ENCODE measurements at places on chromosomes 6 and 20.

GRCh38 chr6:143451531-143451930, 926 bp downstream of the PEX3 start:
- DNase-seq = no peak

- DNase-seq = no peak
Measured at GRCh38 chr6:140572867-140573266, 1198.4 kb upstream of the CITED2 start.

DNA sequence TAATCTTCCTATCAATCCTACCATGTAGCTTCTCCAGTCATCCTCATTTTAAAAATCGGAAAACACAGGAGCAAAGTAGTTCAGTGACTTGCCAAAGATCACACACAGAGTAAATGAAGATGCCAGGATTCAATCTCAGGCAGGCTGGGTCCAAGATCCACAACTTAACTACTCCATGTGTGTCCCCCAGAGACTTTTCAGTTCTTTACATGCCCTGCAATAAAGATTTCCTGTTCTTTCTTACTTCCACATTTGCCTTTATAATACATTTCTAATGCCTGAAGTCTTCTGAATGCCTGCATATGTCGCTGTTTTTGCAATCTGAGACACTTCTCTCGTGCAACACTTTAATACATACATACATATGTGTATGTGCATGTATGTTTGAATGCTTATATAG, 121.7 kb upstream of the MARCKS start:
- no peak for DNase-seq

GRCh38 chr6:141677598-141678211, 455.0 kb upstream of the GJE1 start:
- no peak for DNase-seq

- DNase-seq = no peak
Measured at GRCh38 chr6:157953580-157954091, 28.0 kb upstream of the SYNJ2 start.

- no peak for DNase-seq
Measured at GRCh38 chr6:35596448-35597442, 84.0 kb upstream of the TULP1 start.

GRCh38 chr6:128400875-128401274, 119.5 kb downstream of the PTPRK start:
- no peak for DNase-seq

- peak; percentile 70 for DNase-seq
Measured at GRCh38 chr20:21048841-21049273, 57.3 kb downstream of the LINC00237 start.

DNA sequence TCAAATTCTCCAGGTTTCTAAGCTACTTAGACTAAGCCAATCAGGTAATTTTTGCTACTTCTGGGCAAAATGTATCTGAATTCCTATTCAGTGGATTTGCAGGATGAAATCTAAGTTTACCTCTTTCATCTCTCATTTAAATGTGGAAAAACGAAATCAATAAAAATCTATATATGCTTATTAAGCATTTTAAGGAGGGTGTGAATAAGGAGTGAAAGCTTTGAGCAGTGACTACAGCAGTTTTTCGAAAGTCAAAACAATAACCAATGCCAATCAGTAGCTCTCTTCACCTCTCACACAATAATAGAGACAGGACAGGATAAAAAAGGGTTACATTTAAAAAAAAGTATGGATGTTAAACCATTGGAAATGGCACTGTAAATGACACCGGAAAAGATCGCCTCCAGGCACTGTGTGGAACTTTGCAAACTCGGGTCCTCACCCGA, 476 bp upstream of the BCKDHB start:
- DNase-seq = no peak

- DNase-seq = no peak
Measured at GRCh38 chr6:169575365-169575764, 126.5 kb downstream of the WDR27 start.

DNA sequence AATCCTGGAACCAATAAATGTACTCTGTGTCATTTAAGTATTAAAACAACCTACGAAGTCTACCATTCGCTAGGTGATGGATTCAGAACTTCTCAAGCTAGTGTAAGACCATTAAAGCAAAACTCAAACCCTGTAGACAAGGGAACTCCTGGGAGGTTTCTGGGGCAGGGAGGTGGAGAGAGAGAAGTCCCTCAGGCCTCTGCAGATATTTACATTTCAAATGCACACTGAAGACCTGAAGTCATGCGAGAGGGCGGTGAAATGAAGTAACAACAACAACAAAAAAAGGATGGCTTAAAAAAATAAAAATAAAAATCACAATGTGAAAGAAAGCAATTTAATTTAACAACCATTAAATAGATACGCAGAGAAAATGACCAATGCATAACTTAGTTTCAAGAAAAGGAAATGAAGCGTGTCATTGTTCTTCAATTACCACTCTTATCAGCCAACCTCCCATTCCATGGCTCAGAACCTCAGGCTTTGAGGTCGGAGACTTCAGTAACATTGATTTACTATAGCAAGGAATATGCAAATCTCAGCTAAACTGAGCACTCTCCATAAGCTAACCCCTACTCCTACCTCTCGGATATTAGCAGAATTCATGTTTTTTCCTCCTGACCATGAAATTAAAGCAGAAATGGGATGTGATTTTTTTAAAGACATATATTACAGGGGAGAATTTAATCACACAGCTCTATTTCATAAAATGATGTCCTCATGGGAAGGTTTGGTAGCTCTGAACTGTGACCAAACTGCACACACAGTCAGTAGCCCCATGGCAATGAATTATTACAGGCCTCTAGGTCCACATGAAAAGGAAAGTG, 140.6 kb downstream of the KIF16B start:
- peak; percentile 52 for DNase-seq

DNA sequence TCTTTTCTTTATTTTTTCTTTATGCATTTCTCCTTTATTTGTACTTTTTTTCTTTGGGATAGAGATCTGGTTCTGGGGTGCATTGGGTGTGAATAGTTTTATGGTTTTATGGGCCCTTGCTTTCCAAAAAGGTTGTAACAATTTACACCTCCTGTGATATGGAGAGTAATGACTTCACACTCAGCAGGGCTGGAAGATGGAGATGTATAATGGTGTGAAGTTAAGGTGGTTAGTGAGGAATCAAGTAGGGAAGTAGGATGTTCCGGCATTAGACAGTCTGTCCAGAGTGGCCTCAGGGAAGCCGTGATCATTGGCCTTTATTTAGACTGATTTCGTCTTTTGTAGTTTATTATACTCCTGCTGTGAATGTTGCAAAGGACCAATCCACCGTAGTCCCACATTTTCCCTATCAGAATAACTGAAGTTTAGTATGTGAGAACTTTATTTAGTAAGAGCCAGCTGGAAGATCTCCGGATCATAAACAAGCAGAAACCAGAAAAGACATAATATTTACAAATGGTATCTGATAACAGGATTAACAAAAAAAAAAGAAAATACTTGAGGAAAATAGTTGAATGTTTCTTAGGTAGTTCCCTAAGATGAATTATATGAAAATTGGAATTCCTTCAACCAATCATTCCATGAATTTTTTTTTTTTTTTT, 255.5 kb downstream of the TBC1D7 start:
- no peak for DNase-seq

DNA sequence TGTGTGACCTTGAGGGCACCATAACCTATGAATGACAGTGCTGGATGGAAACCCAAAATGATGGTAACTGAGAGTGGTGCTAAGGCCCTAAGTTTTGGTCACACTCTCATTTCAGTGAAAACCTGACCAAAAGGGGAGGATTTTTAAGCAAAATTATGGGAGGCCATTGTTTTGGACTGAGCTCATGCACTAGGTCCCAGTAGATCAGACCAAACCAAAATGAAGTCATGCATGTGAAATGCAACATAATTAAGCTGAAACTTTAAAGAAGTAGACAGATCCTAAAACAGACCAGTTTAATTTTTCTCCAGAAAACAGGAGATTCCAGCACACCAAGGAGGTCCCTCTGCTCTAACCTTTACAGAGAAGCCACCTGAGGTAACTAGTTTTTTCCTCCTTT, 24.0 kb upstream of the THBS2 start:
- DNase-seq = no peak

DNA sequence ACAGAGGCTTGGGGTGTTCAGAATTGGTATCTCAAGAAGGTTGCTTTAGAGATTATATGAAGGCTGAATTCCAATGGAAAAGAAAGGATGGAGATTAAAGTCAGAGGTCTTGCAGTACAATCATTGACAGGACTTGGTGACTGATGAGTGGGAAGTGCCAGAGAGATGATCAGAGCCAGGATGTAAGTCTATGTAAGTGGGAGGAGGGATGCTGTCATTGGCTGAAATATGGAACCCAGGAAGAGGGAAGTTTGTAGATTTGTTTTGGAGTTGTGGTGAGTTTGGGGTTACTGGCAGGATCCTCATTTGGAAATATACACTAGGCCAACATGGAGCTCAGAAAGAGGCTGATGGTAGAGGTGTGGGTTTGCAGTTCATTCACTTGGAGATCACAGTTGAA, 23.8 kb upstream of the TNFAIP3 start:
- no peak for DNase-seq

DNA sequence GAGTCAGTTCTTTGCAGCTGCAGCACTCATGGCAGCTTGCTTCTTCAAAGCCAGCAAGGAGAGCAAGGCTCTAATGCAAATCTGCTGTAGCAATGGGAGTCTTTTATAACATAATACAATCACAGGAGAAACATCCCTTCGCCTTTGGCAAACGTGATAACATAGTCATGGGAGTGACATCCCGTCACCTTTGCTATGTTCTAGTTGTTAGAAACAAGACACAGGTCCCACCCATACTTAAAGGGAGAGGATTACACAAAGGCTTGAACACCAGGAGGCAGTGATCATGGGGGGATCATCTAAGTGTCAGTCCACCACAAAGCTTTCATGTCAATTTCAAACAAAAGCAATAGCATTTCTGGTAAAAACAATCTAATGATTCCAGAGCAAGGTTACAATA, 40.1 kb upstream of the PHACTR2 start:
- peak; percentile 20 for DNase-seq

DNA sequence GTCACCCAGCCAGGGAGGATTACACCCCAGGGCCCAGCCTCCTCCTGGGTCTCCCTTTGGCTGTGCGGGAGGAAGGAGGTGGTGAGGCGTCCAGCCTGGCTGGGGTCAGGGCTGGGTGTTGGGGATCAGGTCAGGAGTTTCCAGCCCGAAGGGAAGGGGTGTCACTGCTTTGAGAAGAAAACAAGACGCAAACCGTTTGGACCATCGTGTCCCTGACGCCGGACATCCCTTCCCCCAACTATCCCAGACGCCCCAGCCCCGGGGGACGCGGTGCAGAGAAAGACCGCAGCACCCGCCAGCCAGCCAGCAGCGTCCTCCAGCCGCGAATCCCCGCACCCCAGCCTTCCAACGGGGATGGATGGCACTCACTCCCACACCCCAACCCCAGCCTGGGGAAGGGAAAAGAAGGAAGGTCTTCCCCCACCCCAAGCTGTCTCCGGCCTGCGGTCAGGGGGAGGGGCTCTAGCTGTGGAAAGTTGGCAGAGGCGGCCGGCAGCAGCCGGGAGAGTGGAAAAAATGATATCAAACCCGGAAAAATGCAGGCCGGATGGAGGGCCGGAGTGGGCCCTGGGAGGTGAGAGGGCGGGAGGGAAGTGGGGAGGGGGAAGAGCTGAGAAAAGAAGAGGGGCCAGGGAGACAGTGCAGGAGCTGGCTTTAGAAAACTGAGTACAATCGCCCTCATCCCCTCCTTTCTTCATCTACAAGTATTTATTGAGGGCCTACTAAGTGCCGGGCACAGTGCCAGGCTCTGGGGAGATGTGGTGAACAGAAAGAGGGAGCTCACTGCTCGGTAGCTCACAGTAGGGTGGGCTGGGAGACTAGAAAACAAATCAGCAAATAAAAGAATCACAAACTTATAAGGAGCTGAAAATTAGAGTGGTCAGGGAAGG, 10.6 kb downstream of the REM1 start:
- DNase-seq = no peak

GRCh38 chr6:118706702-118707101, 55.3 kb upstream of the CEP85L start:
- no peak for DNase-seq

DNA sequence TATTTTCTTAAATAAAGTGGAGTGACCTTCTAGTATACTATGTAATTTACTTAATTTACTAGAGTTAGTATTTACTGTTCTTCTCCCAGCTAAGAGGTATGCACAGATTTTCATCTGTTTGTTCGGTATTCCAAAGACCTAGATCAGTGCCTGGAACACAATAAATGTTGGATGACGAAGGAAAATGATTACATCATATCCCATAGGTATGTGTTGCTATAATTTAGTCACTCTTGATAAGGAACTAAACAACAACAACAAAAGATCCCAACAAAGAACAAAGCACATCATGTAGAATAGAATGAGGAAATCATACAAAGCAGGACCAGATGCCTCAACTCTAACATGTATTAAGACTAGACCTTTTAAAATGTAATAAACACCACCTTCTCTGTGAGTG, 89.6 kb upstream of the ADGRF1 start:
- DNase-seq = no peak

- no peak for DNase-seq
Measured at GRCh38 chr6:142551274-142551811, 249.5 kb downstream of the ADGRG6 start.

DNA sequence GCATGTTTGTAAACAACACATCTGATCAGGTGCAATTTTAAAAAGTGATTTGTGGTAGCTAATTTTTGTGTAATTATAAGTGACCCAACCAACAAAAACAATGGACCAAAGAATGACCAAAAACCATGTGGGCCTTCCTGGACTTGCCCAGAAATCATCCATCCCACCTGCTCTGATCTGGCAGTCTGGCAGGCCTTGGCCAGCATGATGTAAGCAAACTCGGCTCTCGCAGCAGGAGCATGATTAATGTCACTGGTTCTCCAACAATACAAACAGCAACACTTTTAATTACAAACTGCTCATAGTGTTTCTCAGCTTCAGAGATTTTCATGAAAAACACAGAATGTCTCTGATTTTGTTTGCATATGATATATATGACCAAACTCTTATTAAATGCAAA, 16.1 kb downstream of the TP53INP2 start:
- no peak for DNase-seq

GRCh38 chr6:45758787-45759471, 256.7 kb downstream of the CLIC5 start:
- no peak for DNase-seq

DNA sequence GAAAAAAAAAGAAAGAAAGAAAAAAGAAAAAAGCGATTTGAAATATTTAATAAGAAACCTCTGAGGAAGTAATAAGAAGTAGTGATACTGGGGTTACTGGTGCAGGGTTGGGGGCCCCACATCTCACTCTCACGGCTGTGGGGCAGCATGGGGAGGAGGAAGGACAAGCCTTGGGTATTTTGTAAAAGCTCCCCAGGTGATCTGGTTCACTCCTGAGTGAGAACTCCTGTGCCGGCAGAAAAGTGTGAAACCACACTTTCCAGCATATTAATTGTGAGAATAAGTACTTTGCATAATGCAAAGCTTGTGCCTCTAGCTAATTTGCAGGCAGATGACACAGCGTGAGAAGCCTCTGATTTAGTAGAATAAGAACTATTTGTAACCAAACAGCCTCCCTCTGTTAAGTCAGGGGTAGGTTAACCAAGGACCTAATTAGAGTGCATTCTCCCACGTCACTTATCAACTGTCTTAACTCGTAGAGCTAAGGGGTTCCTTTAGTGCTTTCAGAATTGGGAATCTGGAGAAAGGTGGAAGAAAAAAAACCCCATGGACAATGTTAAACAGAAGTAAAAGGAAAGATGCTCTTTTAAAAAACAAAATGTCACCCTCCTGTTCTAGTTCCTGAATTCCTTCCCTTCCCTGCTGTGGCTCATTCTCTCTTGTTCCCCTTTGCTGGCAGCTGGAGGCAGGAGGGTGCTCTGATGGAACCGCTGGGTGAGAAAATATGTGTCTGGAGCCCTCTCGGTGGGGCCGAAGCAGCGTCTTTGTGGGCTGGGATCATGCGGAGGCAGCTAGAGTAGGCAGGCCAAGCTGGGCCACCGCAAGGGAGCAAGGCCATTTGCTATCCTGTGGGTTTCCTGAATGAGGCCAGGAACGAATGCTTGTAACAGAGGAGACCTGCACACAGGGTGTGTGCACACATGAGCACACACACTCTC, 108.7 kb downstream of the FYN start:
- peak; percentile 52 for DNase-seq
